ENCODE measurements at places on chromosomes 11 and 22.

DNA sequence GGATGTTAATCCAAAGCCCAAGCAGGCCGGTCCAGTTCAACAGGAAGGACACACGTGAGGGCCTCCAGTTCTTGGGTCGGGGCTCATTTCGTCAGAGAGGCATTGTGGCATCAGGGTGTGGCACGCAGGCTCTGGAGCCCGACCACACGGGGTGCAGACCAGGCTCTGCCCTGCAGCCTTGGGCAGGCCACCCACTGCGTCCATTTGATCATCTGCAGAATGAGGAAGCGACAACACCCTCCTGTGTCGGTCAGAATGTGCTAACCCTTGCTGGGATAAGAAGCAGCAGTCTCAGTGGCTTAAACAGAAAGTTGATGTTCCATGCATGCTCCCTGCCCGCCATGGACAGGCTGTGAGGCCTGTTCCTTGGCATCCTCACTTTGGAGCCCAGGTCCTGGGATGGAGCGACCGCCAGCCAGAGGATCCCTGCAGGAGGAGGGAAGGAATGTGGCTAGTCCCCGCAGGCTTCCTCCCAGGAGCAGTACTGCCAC lies 10.8 kb downstream of the RIBC2 start:
- DNase-seq: no peak

- no peak for DNase-seq
Observed at GRCh38 chr22:47566491-47566890, 804.0 kb downstream of the TBC1D22A start.

- DNase-seq: no peak
Observed at GRCh38 chr22:39617342-39617741, 46.8 kb downstream of the CACNA1I start.

DNA sequence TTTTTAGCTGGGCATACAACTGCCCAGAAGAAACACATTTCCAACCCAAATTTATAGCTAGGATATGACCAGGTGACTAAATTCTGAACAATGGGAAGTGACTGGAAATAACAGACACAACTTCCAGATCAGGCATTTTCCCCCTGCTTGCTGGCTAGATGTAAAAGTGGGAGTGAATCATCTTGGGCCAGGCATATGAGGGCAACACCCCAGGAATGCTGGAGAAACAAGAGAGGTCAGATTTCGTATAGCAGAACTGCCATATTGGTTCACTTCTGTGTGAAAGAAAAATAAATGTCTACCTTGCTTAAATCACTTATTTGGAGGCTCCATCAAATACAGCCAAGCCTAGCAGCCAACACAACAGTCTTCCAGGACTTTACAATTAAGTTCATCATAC lies 7.4 kb downstream of the ATL3 start:
- DNase-seq: peak; percentile 88

DNA sequence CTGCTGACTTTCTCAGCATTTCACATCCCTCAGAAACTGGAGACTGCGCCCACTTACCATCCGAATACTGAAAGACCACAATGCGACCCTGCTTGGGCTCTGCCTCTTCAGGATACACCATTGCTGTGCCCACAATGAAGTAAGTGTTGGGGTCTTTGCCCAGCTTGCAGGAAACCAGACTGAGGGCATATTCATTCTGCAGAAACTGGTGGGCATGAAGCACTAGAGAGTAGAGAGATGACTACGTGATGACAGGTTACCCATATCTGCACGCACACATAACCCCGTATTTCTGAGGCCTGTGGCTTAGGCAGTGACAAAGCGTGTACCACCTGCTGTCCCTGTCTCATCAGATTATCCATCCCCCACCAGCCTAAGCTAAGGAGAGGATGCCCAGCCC lies 14.6 kb upstream of the VWCE start:
- DNase-seq: no peak

Data from ELR (cell line).